ENCODE measurements at places on chromosomes 3 and 15. TPM values are rescaled to one million over a fixed set of nuclear protein-coding genes. Genes with fewer than 3 reads are reported as not detected.

GDPGP1 gene
- 13.1 TPM for total RNA-seq

ALDH1A2 gene
- total RNA-seq, result 1.3 TPM

ALG3 gene
- total RNA-seq, result 68.8 TPM

DUOXA2 gene
- total RNA-seq, result not detected

RETNLB gene
- total RNA-seq, result not detected

CKMT1A gene
- not detected for total RNA-seq

LMOD3 gene
- not detected for total RNA-seq

IL17RD gene
- total RNA-seq, result 1.2 TPM

LCMT2 gene
- total RNA-seq, result 8.5 TPM

ELL3 gene
- total RNA-seq, result 0.73 TPM

GABRB3 gene
- total RNA-seq, result 1.0 TPM

MYRIP gene
- 0.73 TPM for total RNA-seq

COL6A6 gene
- not detected for total RNA-seq
